ENCODE measurements at places on chromosomes 3 and 15.

- H3K4me3 ChIP-seq: no peak overlapping the region
- no peaks in the 10 kb centered on the region for H3K27me3 ChIP-seq
- no peak overlapping the region for H3K27ac ChIP-seq
Observed at GRCh38 chr15:61946778-61947177, 113.5 kb downstream of the VPS13C start.

DNA sequence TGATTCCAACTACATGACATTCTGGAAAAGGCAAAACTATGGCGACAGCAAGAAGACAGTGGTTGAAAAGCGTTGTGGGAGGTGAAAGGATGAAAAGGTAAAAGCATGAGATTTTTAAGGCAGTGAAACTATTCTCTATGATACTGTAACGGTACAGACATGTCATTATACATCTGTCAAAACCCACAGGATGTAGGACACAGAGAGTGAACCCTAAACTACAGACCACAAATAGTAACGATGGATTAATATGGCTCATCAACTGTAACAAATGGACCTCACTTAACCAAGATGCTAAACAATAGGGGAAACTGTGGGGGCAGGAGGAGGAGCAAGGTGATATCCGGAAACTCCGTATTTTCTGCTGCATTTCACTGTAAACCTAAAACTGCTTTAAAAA lies 39.1 kb downstream of the MYO9A start:
- H3K27me3 ChIP-seq: no peaks in the 10 kb centered on the region
- peaks cover 8% of the 10 kb centered on the region for H3K36me3 ChIP-seq
- no peak overlapping the region for H3K4me3 ChIP-seq
- DNase-seq: no peak
- peaks cover 10% of the 10 kb centered on the region for H3K4me1 ChIP-seq

DNA sequence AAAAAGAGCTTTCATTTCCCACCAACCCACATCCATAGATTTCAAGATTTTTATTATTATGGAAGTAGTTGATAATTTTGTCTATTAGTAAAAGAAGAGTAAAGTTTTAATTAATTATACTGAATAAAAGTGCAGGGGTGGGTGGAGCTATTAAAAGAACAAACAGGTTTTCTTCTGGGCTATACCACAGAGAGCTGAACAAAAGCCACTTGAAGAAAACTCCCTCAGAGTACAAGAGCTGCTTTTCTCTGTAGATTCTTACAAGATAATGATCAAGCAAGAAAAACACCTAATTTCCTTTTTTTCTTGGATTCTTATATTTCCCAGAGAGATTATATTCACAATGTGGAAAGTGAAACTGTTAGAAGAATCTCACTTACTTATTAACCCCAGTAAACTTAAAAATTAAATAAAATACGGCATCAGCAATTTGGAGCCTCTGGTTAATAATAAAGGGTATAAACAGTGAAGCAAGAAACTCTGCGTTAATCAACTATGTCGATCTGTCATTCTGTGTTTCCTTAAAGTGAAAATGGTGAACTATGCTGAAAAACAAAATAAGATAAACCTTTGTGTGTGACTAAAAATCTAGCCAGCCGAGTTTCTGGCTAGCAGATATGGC lies 84.9 kb downstream of the THBS1 start:
- H3K27me3 ChIP-seq: peaks cover 5% of the 10 kb centered on the region
- H3K4me1 ChIP-seq: peaks cover 4% of the 10 kb centered on the region
- DNase-seq: no peak
- H3K4me3 ChIP-seq: no peak overlapping the region
- no peaks in the 10 kb centered on the region for H3K36me3 ChIP-seq

GRCh38 chr3:112746675-112747280 lies 99.9 kb downstream of the CD200R1L start:
- DNase-seq: no peak
- H3K36me3 ChIP-seq: no peaks in the 10 kb centered on the region
- H3K4me3 ChIP-seq: no peak overlapping the region
- peaks cover under 1% of the 10 kb centered on the region for H3K4me1 ChIP-seq
- no peaks in the 10 kb centered on the region for H3K27me3 ChIP-seq
- no peak overlapping the region for H3K27ac ChIP-seq

GRCh38 chr3:65861718-65862117 lies 177.0 kb downstream of the MAGI1 start:
- no peaks in the 10 kb centered on the region for H3K4me1 ChIP-seq
- DNase-seq: no peak
- no peak overlapping the region for H3K27ac ChIP-seq
- H3K4me3 ChIP-seq: no peak overlapping the region
- H3K27me3 ChIP-seq: no peaks in the 10 kb centered on the region

DNA sequence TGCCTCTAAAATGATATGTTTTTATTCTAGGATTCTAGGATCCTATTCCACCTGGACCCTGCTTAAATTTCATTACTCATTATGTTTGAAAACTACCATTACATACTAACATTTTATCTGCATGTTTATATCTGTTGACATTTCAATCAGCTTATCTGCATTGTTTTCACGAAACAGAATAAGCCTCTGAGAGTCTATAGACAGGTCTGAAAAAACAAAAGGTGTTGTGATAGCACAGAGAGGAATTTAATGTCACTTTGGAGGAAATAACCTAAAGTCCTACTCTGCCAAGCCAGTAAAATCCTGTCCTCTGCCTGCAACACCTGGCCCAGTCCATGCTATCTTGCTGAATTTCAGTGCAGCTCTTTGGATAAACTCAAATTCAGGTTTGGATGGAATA lies 315.2 kb downstream of the ZBTB20 start:
- H3K4me1 ChIP-seq: peaks cover 5% of the 10 kb centered on the region
- no peak overlapping the region for H3K27ac ChIP-seq
- no peaks in the 10 kb centered on the region for H3K36me3 ChIP-seq
- no peak for DNase-seq
- H3K27me3 ChIP-seq: no peaks in the 10 kb centered on the region
